ENCODE measurements at places on chromosomes 12 and 14. TPM values are rescaled to one million over a fixed set of nuclear protein-coding genes. Genes with fewer than 3 reads are reported as not detected.

GRCh38 chr12:76332606-76333005 is 15.6 kb downstream of the BBS10 start:
- DNase-seq = no peak

DNA sequence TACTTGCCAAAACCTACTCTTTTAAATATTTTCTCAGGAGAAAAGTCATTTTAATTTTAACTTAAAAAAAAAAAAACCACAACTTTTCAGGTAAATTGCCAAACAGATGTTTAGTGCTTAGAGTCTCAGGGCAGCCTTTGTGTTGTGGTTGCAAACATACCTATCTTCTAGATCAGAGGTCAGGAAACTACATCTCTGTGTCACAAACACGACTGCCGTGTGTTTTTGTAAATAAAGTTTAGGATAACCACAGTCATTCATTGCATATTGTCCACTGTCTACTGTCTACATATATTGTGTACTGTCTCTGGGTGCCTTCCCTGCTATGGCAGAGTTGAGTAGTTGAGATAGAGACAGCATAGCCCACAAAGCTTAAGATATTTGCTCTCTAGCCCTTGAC is 48.9 kb downstream of the DYRK2 start:
- DNase-seq = no peak

DNA sequence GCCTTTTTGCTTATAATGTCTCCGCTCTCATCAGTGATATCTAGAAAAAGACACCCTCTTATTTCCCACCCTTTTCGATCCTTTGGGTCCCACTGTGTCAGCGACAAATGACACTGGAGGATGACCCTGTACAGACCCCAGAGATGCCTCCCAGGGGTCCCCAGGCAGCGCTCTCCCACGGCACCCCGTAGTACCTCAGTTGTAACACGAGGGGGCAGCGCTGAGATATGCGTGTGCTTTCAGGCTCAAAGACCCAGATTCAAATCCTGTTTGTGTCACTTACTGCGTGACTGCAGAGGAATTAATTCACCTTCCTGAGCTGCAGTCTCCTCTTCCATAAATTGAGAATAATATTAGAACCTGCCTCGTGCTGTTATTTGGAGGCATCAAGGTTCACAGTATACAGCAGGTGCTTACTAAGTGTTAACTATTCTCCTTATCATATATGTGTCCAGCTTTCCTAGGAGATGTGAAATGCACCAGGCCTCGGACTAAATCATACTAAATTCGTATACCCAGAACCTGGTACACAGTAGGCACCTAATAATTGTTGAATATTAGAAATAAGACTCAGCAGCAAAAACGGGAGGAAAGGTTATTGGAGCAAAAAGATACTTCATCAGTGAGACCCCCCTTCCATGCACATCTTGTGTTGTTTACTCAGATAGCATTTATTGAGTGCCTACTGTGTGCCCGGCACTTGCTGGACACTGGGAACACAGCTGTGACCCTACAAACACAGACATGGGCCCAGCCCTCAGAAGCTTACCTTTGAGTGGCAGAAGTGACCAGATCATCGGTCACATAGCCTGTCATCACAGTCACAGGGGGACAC is 99.9 kb downstream of the PHETA1 start:
- DNase-seq = no peak

- no peak for DNase-seq
These were observed 28.6 kb upstream of the CACNA2D4 start for GRCh38 chr12:1947081-1947480.

- DNase-seq = no peak
These were observed 36.3 kb upstream of the SLC2A13 start for GRCh38 chr12:40142001-40142744.

The BMP4 gene
- 6.9 TPM for total RNA-seq

DNA sequence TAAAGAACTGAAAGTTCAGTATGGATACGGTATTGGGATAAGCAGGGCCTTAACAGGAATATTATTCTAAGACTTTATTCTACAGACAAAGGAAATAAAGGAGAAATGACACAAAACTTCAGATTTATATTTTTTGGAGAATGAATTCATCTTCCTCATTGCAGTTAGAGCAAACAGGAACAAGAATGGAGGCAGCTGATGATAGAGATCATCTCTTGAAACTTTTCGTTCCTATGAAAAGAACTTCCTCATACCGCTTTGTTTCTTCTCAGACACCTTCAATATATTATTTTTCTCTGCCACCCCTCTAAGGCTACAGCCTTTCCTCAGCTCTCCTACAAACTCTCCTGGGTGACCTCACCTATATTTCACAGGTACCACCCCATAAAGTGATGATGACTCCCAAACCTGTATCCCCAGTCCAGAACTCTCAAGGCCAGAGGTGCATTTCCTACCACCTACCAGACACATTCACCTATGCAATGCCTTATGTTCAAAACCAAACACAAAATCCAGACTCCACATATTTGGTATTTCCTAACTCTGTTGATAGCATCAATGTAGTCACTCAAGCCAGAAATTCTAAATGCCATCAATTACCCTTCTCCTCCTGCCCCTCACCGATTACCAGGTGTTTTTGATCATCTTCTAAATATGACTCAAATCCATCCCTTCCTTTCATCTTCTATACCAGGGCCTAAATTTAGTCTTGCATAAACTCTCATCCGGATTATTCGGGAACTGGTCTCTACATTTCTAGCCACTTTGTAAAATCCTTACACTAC is 7.4 kb downstream of the MAP4K5 start:
- no peak for DNase-seq

GRCh38 chr12:46268583-46269428 is at the start of gene SLC38A1:
Gene SLC38A1 (minus strand): TSS chr12:46269043. CDS start chr12:46239800, 29,243 bp downstream.
- peak; percentile 94 for DNase-seq

- no peak for DNase-seq
These were observed 23.6 kb upstream of the TMEM260 start for GRCh38 chr14:56555921-56556570.

The COQ10A gene
- 86.8 TPM for total RNA-seq

Data from cardiac septum (tissue), 1 donor.